CD8-positive, alpha-beta T cell (primary cell): ENCODE measurements at places on chromosomes 7 and 10.

GRCh38 chr10:101967713-101968112 lies 88.3 kb downstream of the ARMH3 start:
- no peak for DNase-seq

- no peak for DNase-seq
These were observed 345.6 kb downstream of the MDFIC start for GRCh38 chr7:115267503-115267902.

- DNase-seq = no peak
These were observed 206.7 kb downstream of the HDAC9 start for GRCh38 chr7:18702071-18702829.

DNA sequence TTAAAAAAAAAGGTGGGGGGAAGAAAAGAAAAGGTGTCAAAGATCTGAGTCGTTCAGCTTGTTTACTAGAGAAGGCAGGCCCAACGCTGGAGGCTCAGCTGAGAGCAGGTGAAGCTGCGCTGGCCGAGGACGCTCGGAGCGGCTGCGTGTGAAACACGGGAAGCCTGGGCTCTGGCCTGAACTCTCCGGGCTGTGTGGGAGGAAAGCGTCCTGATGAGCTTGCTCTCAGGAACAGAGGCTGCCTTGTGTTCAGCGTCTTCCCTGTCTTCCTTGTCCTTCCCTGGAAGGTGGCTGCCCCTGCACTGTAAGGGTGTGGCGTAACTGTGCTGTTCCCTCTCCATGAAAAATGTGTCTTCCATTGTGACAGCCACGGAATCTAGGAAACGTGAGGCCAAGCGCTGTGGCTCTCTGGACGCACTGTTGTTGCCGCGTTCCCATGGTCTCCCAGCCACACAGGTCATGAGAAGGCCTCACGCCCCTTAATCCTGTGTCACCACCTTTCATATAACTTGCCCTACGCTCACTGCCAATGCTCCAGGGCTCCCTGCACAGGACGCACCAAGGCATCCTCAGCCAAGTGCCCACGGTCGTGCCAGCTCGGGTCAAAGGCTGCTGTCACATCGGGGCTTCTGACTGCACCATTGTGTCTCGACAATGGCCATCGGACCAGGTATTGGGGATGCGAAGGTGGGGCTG lies 15.8 kb downstream of the IL15RA start:
- DNase-seq = no peak

DNA sequence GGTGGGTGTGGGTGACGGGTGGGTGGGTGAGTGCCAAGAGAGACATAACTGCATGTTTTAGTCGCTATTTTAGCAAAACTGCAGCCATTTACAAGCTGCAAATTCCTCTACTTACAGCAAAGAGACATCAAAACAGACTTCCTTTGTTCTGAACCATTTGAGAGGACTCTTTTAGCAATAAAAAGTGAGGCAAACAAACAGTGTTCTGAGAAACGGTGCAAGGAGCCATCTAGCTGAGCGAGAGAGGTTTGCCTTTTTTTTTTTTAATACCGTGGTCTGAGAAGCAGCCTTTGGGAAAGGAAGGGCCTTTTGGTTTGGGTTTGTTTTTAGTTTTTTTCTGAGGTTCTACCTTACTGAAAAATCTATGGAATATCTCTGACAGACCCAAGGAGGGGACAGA lies 62.9 kb downstream of the SCRN1 start:
- DNase-seq = no peak

DNA sequence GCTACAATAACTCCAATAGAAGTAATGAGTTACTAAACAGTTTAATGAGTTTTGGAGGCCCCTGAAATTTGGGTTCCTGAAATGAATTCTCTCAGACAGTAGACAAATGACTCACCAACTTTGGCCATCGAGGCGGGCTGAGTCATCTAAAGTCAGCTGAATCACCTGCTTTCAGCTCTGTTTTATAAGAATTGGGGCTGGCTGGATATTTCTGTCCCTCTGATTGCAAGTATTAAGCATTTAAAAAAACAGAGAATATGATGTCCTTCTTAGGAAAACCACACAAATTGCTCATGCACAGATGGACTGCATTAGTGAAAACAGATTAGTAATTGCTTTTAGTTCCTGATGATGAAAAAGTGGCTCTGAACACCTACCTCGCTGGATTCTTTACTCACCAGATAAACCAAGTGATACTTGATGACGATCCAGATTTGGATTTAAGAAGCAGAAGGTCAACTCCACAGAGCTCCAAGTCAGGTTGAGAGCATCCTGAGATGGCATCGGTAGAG lies 59.1 kb downstream of the ZNF365 start:
- no peak for DNase-seq

DNA sequence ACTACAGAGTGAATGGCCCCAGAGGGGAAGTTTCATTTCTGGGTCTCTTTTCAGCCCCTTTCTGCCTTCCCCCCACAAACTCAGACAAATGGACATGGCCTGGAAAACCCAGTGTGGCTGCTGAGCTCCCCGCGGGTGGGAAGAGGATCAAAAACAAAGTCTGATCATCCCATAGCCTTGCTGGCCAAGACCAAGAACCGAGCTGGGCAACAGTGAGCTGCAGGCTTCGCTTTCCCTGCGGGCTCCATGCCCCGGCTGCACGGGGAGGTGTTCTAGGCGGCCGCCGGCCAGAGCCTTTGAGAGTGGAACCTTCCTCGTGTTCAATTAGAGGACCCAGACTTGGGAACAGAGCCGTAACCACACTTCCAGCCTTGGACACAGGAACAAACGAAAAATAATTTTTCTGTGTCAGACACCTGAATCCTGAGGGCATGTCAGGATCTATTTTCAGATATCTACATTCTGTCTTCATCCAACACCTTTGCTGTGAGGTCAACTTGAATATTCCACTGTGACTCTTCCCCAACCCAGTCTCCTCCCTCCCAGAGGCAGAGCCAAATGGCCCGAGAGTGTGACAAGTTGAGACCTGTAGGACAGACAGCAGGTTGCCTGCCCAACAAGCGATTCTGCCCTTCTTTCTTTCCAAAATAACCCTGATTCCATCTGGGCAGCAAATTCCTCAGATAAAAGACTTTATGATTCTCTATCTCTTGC lies 26.0 kb downstream of the WDR86 start:
- no peak for DNase-seq

DNA sequence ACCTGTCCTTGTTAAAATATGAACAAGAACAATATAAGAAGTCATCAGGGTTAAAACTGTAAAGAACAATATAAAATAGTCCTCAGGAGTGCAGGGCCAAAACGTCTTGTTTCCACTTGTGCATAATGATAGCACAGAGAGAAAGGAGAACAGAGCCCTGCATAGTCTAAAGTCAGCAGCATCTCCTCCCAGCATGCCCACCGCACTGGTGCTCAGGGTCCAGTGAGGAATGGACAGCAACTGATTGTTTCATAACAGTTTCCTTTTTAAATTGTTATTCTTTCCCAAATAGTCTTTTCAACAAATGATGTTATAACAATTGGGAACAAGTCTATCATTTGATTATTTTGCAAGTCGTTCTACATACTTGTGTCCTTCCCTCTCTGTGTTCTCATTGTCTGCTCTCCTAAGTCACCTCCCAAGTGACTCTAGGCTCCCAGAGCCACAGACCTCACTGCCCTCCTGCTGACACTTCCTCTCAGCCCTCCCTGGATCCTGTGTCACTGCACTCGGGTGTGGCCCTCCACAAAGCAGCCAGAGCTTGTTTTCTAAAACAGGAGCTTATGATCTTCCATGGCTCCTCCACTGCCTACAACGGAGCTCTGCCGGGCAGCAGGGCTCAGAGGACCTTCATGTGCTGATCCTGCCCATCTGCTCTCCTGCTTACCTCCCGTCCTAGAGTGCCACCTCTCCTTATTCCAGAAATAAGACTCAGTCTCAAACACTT lies 27.6 kb downstream of the COBL start:
- no peak for DNase-seq

DNA sequence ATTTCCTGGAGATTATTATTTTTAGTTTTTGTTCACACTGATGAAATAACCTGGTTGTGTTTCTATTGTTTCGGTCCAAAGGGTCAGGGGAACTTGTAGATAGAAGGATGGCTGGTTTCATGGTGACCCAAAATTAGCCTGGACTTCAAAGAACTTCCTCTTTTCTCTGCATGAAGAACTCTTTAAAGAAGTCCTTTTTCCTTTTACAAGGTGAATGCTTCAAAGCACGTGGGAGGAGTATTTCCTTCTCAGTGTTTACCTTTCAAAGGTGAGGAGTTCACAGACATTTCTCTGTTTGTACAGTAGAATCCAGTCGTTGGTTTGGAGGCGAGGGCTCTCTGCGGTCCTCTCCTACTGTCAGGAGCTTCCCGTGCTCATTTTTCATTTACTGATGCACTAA lies 561.7 kb downstream of the GATA3 start:
- no peak for DNase-seq

- DNase-seq = no peak
These were observed 506 bp upstream of the FAM170B start for GRCh38 chr10:49134327-49134726.

GRCh38 chr10:117363028-117363427 lies 12.2 kb downstream of the PDZD8 start:
- DNase-seq = no peak

DNA sequence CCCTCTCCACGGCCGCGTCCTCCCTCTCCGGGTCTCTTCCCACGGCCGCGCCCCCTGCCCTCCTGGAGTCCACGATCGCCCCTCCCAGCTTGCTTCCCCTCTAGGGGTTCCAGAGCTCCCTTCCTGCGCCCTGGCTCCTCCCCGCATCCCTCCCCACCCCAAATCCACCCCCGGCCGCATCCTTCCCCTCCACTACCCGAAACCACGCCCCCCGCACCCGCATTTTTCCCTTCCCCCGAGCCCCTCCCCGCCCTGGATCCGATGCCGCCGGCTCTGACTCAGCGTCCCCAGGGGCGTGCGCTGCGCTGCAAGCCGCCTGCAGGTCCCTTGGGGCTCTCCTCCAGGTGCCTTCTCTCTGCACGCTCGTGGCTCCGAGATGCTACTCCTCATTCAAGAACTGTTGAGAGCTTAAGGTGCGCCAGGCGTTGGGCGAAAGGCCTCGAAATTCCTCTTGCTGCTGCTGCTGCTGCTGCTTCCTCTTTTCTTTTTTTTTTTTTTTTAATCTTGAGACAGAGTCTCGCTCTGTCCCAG lies 372 bp upstream of the TMEM130 start:
- DNase-seq = peak; percentile 65

DNA sequence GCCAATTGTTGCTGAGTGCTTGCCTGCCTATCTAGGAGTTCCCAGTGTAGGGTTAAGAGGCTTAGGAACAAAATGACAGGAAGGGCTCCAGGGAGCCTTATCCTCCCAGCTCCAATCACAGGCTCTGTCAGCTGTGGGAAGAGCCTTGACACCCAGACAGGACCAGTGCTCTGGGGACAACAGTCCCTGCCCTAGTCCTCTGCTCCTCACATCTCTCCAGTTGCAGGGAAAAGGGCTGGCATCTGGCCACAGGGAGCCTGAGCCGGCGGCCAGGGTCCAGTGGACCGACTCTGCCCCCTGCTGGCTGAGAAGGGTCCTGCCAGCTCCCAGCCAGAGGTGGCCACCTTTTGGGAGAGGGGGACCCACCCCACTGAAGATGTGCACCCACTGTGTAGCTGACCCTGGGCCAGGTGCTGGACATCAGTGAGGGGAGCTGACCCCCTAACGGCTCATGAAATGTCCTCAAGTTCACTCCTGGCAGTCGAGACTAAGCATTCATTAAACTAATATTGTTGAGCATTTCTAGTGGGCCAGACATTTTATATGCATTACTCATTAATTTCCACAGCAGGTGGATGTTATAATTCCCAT lies 17.6 kb downstream of the DNAJB12 start:
- peak; percentile 73 for DNase-seq

GRCh38 chr10:8159341-8160165 lies 105.1 kb downstream of the GATA3 start:
- DNase-seq = no peak

- DNase-seq = no peak
These were observed 12.2 kb downstream of the AIFM2 start for GRCh38 chr10:70120417-70120816.

GRCh38 chr7:43164757-43165156 lies 52.3 kb downstream of the HECW1 start:
- no peak for DNase-seq

DNA sequence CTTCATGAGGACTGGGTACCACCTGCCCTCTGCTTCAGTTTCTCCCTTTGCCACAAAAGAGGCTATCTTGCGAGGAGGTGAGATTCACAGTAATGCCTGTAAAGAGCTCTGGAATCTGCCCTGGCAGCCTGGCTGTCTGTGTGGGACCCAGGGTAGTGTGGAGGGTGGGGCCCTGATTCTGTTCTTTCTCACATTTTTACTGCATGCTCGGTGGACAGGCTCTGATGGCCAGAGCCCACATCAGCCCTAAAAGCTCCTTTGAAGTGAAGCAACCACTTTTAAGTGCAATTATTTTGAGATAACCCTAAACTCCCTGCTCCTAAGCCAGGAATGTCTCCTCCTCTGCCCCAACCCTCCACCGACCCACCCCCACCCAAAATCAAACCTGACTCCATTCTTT lies 92.1 kb upstream of the PODXL start:
- no peak for DNase-seq

- no peak for DNase-seq
These were observed 41.8 kb downstream of the SORCS1 start for GRCh38 chr10:107122703-107123102.

DNA sequence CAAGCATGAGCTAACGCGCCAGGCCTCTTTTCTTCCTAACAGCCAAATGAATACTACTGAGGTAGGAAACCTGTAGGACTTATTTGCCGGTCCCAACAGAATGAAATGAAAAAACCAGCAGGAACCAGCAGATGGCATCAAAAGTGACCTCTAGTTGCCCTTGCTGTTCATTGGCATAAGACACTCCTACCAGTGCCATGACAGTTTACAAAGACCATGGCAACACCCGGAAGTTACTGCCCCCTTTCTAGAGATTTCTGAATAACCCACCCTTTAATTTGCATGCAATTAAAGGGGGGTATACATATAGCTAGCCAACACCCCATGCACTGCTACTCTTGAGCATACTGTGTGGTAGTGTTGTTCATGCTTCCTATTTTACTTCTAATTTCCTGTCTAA lies 65.2 kb downstream of the ATE1 start:
- no peak for DNase-seq

DNA sequence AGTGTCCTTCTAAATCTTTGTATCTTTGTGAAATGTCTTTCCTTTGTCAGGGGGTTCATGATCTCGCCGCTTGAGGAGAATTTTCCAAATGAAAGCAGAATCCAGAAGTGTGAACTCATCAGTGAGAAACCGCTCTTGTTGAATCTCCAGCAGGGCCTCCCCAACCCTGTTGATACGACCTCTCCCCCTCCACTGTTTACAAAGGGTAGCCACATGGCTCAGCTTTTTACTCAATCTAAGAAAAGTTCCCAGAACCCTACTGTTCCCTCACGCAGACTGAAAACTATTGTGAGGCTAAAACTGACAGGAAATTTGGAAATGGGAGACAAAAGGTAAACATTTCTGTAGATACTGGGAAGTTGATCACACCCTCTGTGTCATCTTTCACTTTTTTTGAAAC lies 73.9 kb downstream of the SEMA3C start:
- no peak for DNase-seq

- no peak for DNase-seq
These were observed 240.6 kb downstream of the DGKI start for GRCh38 chr7:137606061-137606674.

DNA sequence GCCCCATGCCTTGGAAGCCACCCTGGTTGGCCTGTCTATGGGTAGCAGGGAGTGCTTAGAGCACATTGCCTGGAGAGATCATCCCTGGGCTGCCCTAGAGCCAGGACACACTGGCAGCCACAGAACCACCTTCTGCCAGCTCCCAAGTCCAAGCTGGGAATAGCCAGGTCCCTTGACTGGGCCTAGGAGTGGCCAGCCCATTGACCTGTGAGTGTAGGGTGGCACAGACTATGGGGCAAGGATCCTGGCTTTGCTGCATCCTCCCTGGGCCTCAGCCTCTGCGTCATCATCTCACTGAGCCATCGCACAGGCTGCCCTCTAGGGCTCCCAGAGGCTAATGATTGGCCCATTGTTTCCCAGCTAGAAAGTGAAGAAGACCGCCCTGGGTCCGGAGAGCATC lies 7.0 kb downstream of the AQP1 start:
- DNase-seq = no peak
